ENCODE measurements at places on chromosomes 11 and 22.

GRCh38 chr22:46536537-46537224, 739 bp downstream of the CELSR1 start:
- no peak for DNase-seq

GRCh38 chr11:29025001-29025400, 916.8 kb downstream of the METTL15 start:
- no peak for DNase-seq

GRCh38 chr22:20418211-20418788, 19.3 kb downstream of the SCARF2 start:
- peak; percentile 68 for DNase-seq

- no peak for DNase-seq
Measured at GRCh38 chr11:396948-397548, 3.0 kb downstream of the PKP3 start.

DNA sequence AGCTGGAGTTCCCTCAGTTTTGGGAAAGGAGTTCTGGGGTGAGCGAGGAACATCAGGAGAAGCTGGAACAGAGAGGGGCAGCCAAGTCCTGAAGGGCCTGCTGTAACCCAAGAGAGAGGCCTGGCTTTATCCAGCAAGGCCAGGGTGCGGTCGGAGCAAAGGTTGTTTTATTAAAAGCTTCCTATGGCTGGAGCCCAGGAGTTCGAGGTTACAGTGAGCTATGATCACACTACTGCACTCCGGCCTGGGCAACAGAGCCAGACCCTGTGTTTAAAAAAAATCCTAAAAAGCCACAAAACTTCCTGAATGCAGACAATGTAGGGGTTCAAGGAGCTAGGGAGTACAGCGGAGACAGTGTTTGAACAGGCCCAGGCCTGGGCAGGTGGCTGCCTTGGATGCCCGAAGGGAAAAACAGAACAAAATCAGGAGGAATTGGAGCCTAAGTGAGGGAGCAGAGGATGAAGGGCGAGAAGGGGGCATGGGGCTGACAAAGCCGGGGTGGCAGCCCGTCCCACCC, 22.2 kb upstream of the MALAT1 start:
- DNase-seq, result no peak

GRCh38 chr22:49149721-49150608, 677.7 kb downstream of the BRD1 start:
- DNase-seq, result no peak

- DNase-seq, result no peak
Measured at GRCh38 chr11:14642453-14642852, 1.2 kb upstream of the PDE3B start.

DNA sequence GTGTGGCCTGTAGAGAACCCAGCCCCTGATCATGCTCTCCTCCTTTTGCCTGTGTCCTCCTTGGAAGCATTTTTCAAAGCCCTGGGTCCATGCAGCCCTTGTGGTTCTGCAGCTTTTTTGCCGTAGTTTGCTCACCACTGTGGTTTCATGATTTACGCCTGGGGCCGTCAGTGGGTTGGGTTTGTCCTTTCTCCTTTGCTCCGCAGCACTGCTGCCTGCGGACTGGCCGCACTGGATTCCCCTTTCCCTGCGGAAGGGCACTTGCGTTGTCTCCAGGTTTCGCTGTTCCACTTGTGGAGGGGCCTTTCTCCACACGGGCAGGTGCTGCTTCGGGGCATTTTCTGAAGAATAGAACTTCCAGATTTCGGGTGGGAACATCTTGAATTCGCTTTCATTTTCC, 1260.9 kb downstream of the BRD1 start:
- DNase-seq, result no peak

DNA sequence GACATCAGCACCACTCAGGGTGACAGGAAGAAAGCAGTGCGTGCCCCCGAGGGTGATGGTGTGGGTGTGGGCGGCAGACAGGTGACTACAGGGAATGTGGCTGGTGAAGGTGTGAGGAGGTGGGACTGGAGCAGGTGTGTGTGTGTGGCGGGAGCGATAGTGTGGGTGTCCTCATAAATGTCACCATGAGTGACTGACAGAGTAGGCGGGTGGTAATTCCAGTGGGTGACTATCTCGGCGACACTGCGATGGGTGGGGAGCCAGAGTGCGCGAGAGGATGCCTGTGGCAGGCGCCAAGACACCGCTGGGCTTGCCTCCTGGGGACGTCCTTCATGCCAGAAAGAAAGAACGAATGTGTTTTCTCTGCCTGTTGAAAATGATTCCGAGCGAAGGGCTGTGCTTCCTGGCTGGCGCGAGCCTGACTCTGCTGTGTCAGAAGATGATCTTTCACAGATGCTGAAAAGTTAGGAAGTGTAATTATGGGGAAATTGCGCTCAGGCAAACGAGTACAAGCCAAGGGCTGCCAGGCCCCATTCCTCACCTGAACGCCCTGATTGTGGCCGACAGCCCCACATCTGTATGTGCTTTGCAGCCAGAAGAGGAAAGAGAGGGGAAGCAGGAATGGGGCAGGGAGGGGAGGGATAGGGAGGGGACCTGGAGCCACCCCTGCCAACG, 98.8 kb upstream of the CD82 start:
- DNase-seq, result no peak

DNA sequence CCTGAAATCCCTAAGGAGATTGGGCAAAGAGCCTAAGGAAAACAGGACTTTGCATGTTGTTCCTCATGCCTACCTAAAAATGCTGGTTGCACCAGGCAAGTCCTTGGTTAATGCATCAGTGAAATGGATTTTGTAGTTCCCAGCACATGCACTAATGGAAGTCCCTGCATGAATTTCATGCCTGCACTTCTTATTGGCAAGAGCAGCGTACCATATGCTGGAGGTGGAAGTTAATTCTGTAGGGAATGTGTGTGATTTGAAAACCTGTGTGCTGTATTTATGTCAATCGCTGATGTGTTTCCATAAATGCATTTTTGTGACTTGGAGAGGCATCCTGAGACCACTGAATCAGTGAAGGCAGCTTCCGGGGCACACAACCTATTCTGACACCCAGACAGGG, 140.3 kb upstream of the MTNR1B start:
- DNase-seq, result no peak

Measured in stimulated activated CD4-positive, alpha-beta T cell treated with anti-CD3 and anti-CD28 coated beads, Interleukin-2, amount 100 ng/mL, for 48 hours (primary cell).